ENCODE measurements at places on chromosomes 2 and 18.

DNA sequence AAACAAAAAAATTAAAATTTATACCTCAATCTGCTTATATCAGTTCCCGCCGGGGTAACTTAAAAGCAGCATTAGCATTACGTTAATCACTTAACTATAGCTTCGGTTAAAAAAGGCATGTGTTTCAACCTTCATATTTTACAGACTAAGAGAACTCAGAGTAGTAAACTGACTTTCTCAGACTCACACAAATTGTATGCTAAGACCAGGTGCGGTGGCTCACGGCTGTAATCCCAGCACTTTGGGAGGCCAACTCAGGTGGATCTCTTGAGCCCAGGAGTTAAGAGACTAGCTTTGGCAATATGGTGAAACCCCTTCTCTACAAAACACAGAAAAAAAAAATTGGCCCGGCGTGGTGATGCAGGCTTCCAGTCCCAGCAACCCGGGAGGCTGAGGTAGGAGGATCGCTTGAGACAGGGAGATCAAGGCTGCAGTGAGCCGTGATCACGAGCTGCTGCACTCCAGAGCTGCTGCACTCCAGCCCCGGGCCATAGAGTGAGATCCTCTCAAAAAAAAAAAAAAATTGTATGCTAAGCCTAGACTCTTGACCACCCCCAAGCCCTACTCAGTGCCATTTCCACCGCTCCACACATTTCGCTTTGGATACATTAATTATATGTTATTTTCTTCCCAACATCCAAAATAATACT, 2.4 kb downstream of the HNRNPLL start:
- no peak for DNase-seq

GRCh38 chr2:127669056-127669455, 6.3 kb downstream of the LIMS2 start:
- DNase-seq: no peak

- no peak for DNase-seq
These were observed 349.7 kb upstream of the ST6GAL2 start for GRCh38 chr2:107235491-107236254.

GRCh38 chr2:47165001-47165555, 10.0 kb upstream of the STPG4 start:
- no peak for DNase-seq

DNA sequence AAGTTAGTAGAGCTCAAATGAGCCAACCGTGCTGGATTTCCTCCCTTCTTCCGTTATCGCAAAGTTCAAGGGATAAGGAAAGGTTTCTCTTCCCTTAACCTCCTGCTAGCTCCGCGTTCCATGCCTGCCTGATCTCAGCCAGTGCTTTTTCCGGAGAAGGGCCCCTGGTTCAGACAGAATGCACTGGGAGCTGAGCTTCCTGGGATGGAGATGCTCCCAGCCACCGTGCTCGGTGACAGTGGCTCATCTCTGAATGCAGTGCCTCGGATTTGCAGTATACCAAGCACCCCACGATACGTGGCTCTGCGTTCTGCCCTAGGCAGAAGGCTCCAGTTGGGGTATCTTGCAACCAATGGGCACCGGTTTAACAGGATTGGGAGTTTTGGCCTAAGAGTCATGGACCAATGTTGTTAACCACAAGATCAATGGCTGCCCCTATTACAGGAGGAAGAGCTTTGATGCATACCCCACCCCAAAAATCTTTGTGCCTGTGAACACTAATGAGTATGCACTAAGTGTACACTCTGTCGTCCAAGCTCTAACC, 876 bp downstream of the CNTNAP5 start:
- no peak for DNase-seq

DNA sequence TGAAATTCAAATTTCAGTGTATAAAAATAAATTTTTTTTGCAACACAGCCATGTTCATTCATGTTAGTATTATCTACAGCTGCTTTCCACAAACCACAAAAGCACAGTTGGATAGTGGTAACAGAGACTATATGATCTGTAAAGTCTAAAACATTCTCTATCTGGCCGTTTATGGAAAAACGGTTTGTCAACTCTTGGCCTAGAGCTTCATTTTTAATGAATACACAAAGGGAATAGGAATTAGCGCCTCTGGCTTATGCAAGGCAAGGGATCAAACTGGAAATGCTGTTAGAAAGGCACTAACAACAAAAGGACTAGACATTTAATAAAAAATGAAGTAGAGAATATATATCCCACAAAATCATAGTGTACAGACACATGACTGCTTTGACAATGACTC, 211.9 kb downstream of the EXOC6B start:
- DNase-seq: no peak

GRCh38 chr2:235032466-235032865, 80.6 kb downstream of the SH3BP4 start:
- no peak for DNase-seq

GRCh38 chr2:47177043-47177565, 22.0 kb upstream of the STPG4 start:
- DNase-seq: no peak

GRCh38 chr18:59460072-59460420, 101.0 kb upstream of the LMAN1 start:
- no peak for DNase-seq

- DNase-seq: no peak
These were observed 82.8 kb downstream of the TEX51 start for GRCh38 chr2:126981476-126981875.
